Urothelium cell line (cell line): ENCODE measurements at places on chromosomes 2 and 18.
A peak's percentile ranks its signal among the peaks of the same experiment; 100 is the strongest.

DNA sequence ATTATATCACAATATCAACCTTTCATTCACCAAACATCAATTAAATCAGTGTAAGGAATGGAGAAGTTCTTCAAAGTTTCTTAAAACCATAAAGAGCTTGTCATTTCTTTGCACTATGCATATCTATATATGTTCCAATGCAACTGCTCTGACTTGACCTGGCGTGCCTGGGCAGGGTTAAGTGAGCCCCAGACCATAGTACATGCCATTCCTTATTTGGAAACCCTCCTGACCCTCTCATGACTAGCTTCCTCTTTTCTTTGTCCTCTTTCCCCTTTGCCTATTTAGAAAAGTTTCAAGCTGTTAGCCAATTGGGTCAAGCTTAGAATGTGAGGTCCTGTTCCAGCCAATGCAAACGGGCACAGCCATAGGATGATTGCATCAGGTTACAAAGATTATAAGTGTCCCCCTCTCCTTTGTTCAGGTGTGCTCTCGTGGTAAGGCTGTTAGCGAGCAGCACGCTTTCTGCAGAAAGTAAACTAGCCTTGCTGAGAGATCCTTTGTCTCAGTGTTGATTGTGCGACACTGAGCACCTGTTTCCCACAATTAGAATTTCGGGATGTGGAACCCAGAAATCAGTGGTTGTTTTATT is 78.2 kb upstream of the UXS1 start:
- no peak for DNase-seq

DNA sequence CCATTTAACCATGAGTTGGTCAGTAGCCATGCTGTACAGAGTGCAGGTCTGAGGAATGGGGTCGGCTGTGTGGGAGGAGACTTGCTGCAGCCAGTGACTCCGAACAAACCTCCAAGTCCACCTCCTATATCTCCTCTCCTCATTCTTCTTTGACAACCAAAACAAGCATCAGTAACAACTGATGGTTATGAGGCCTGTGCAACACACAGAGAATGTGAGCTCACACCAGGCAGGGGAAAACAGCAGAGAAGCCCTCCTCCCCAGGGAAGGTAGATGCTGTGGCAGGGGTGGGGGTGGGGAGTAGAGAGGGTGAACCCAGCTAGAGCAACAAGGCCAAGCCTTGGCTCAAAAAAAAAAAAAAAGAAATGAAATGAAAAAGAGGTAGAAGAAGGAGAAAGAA is 12.3 kb upstream of the CNGA3 start:
- no peak for DNase-seq

DNA sequence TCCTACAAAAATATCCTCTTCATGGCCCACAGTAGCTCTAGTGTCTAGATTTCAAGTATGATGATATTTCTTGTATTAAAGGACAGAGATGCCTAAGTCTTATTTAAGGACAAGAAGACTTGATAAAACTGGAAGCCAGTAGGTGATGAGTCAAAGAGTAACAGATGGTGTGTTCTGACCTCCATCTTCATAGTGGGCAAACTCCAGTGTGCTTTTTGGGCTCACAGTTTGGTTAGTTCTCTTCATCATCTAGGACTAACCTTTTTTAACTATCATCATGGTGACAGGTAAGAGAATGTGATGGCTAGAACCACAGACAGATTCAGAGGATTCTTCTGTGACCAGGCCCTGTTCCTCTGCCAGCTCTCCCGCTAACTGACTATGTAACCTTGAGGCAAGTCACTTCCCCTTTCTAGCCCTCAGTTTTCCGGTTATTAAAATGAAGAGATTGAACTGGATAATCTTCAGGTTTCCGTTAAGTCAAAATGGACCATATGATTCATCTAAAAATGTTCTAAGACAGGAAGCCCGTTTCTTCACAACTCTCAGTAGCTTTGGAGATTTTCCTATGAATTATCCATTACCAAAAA is 140.3 kb upstream of the RASGRP3 start:
- DNase-seq, result no peak

DNA sequence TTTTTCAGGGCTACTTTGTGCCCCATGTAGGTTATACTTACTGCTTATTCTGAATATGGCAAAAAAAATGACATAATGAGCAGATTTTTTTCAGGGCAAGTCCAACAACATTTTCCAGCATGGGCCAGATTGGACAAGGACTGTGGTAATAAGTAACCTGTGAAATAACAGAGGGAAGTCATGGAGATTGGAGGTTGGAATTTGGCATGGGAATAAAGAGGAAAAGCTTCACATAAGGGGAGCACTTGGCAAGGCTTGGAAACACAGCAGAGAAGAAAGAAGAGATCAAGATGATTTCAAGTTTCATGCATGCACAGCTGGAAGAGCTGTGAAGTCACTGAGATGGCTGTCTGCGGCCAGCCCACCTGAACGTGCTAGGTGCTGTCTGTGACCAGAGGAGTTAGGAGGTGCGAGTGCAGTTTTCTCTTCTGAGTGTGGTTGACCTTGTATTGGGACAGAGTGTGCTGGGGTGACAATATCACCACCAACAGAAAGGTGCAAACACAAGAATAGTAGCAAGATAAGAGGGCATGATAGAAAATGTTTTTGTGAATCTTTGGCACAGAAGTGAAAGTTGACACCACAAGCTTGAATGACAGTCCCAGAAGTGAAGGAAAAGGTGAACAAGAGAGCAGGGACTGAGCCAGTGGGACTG is 71.1 kb upstream of the DSC1 start:
- DNase-seq, result no peak

DNA sequence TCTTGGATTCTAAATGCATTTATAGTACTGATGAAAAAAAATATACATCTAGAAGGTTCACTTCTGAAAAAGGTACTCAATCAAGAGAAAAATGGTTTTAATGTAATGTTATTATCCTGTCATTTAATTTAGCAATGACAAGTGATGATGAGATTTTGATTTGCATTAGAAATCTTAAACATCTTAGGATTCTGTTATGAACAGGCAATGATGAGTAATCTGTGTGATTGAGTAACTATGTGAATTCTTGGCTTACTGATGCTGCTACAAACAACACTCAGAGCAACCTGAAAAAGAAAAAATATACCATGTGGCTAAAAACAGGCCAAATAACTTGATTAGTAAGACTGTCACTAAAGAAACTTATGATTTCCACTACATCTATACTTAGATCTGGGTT is 30.1 kb downstream of the RBKS start:
- DNase-seq, result no peak

DNA sequence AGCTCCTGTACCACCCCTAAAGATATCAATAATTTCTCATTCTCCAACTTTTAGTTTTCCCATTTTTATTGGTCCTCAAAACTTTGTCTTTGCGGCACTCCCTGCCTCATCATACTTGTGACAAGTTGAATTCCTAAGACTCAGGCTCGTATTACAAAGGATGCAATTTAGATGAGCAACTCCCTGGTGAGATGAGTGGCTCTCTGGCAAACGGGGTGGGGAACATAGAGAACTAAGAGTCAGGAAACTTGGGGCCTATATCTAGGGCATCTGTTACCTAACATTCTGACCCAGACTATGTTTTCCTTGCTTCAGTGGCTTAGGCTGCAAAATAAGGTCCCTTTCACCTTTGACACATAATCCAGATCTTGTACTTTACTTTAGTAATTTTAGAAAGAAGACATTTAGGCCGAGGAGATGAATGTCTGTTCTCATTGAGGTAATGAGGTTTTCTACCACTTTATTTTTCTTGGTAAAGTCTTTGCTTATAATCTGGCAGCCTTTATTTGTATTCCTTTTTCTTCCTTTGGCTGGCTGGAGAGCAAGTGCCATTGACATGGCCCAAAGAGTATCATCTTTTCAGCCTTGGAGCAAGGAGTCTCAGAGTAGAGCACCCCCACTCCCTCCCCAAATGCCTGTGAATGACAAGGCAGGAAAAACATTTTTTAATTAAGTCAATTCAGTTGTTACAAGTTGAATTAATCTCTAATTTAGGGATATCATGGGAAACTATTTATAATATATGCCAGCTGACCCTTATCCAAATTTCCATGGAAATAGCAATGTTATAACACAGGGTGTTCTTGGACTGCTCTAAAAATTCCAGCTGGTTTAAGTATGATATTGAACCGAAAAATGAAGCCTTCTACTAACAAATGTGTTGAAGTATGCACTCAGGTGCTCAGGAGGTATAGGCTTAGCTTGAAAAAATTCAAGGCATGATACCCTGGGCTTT is 15.2 kb downstream of the TSPYL6 start:
- DNase-seq, result no peak

DNA sequence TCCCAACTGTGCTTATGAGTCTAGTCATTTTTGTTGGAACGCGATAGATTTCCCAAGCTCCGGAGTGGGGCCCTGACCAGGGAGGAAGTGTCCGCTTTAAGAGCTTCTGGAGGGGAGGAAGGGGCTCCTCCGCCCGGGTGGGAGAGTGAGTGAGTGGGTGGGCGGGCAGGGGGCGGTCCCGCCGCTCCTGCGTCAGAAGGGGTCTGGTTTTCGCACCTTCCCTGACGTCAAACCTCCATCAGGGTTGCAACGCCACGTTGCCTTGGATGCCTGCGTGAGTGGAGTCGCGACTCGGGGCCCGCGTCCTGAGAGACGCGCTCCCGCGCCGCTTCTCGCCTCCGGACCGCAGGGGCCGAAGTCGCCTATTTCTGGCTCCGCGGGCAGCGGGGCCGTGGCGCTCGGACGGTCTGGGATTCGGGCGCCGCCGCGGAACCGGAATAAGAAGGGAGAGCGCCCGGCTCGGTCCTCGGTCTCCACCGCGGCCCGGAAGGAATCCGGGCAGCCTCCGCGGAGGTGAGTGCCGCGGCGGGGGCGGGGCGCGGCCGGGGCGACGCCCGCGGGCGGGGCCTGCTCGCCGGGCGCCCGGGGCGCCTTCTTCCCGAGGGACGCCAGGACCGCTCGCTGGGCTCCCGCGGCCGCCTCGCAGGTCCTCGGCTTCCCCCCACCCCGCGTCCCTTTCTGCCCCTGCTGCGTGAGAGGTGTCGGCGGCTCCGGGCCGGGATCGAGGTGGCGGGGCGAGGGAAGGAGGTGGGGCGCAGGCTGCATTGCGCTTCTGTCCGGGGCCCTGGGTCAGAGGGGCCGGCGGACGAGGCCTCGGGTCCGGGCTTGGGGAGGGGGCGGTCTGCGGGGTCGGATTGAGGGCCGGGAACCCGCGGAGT is at the start of gene ZDBF2:
TSS of gene ZDBF2 (plus strand) at position 230 of the 878 bp plus-strand sequence. CDS start 7,187 bp downstream, outside the sequence.
- peak; percentile 90 for DNase-seq

- no peak for DNase-seq
Measured at GRCh38 chr2:207142461-207142860, 23.3 kb downstream of the KLF7 start.

GRCh38 chr2:65537651-65538385 is 105.4 kb upstream of the SPRED2 start:
- DNase-seq, result no peak

- no peak for DNase-seq
Measured at GRCh38 chr18:21210278-21210677, 31.8 kb upstream of the GREB1L start.

- DNase-seq, result no peak
Measured at GRCh38 chr18:6759579-6759978, 30.1 kb downstream of the ARHGAP28 start.

DNA sequence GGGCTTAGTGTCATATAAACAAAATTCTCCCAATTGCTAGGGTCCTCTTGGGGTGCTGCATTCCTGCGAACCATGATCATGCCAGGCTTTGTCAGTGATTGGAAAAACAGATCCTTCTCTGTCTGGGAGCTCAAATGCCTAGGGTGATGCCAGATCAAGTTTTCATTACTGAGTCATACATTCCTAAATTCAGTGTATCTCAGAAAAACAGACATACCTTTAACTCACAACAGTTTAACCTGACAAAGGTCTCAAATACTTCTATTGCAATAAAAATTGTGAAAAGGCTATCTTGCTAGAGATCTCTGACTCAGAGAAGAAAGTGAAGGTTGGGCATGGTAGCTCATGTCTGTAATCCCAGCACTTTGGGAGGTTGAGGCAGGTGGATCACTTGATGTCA is 86.9 kb downstream of the SH3YL1 start:
- DNase-seq, result peak; percentile 10

- no peak for DNase-seq
Measured at GRCh38 chr2:215633360-215633759, 197.5 kb upstream of the FN1 start.

GRCh38 chr2:140905083-140905781 is 1225.6 kb downstream of the LRP1B start:
- DNase-seq, result no peak

DNA sequence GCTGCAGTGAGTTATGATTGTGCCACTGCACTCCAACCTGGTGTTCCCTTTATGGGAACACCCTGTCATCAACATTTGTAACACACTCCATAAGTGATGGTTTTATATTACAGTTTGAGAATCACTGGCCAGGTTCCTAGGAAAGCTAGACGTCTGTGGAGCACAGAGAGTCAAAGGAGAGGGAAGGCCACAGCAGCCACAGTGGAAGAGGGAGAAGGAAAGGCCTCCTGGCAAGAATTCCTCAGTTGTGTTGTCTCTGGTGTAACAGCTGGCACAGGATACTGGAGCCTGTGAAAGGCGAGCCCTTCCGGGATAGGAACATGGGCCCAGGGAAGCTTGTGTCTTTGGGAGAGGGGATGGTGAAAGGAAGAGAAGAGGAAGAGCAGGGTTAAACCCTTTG is 360.5 kb upstream of the PIK3C3 start:
- DNase-seq, result no peak

- DNase-seq, result no peak
Measured at GRCh38 chr2:85796341-85797262, 42.8 kb downstream of the ATOH8 start.

DNA sequence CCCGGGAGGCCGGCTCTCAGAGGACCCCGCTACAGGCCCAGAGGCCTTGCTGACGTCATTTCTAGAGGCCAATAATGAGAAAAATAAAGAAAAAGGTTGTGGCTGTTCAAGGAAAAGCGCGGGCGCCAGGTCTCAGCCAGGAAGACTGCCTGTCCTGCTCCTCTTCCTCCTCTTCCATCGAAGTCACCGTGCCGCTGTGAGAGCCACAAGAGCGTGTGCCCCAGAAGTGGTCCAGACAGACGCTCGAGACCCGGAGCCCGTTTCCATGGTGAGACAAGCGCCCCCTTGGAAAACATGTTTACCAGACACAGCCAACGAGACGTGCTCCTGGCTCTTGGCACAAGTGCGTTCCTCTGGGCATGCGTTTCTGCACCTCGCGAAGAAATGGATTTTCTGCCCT is 210.5 kb downstream of the HDAC4 start:
- no peak for DNase-seq

- DNase-seq, result no peak
Measured at GRCh38 chr2:168568476-168569267, 112.6 kb downstream of the CERS6 start.

GRCh38 chr2:27912512-27912911 is 22.0 kb downstream of the BABAM2 start:
- DNase-seq, result no peak

GRCh38 chr2:193963472-193964119 is 1693.4 kb upstream of the SLC39A10 start:
- peak; percentile 5 for DNase-seq
